ENCODE measurements at places on chromosomes 2 and 18.

DNA sequence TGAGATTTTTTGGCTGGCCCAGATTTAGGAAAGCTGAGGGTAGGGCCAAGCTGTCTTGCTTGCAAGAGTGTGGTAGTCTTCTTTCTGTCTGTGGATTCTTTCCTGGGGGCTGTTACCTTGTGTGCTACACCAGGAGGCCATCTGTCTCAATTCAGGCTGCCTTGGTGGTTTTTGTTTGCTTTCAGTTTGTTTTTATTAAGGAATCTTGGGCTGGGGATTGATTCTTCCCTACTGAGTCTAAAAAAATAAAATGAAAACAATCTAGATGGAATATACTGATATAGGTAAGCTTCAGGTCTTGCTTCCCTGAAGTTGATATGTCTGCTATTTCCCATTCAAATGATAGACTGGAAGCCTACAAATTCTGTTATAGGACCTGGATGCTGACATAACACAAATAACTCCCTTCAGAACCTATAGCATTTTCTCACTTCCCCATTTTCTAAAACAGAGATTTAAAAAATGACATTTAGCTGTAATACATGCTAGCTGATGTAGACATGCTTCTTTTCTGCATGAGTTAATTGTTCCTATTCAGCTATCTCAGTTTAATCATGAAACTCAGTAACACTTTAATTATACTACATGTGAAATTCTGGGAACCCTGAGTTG lies 5.3 kb downstream of the LHCGR start:
- no peak for DNase-seq

- DNase-seq = no peak
Measured at GRCh38 chr18:45133276-45133675, 452.6 kb downstream of the SETBP1 start.

DNA sequence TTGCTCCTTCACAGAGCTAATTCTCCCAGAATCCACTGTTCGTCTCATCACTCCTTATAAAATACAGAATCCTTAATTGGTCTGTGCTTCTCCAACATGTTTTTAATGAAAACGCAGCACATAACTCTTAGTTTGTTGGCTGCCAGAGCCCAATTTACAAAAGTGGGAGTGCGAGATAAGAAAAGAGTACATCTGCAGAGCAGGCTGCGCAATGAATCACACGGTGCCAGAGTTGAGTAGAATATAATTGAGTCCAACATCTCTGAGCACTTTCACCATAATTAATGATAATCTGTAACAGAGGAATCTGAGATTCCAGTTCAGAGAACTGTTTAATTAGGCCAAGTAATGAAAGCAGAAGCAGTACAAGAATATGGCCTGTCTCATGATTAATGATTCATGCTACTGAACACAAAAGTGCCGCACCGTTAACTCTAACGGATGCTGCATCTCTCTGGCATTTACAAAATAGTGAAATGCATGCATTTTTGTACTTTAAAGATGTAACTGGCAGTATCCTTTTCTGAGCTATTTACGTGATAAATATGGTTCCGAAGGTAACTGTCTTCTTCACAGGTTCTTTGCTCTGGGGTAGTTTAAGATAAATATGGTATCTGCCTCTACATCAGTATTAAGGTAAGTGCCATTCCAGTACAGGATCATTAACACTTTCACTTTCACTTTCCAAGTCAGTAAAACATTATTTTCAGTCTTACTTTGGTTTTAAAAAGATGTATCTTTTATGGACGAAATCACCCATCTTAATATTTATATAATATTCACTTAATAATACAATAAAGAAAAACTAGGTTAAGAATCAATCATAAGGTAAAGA lies 785.6 kb downstream of the NR4A2 start:
- no peak for DNase-seq

- DNase-seq = no peak
Measured at GRCh38 chr2:19140463-19141208, 217.8 kb downstream of the OSR1 start.
